ENCODE measurements at places on chromosomes 2 and 18.

DNA sequence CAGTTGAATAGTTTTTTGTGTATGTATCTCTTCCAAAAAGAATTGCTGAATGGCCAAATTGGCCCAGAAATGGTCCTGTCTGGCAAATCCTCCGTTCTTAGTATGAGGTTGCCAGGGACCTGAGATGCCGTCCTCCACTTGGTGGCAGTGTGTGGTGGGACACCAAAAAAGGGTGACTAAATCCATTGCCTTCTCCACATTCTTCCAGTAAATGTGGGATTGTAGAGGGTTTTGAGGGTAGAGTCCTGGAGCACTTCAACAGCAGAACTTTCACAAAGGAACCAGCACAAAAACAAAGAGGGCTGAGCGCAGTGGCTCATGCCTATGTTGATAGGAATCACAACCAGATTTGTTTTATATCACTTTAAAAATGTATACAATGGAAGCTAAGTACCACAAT lies 199.9 kb downstream of the BCL2 start:
- no peak for DNase-seq

DNA sequence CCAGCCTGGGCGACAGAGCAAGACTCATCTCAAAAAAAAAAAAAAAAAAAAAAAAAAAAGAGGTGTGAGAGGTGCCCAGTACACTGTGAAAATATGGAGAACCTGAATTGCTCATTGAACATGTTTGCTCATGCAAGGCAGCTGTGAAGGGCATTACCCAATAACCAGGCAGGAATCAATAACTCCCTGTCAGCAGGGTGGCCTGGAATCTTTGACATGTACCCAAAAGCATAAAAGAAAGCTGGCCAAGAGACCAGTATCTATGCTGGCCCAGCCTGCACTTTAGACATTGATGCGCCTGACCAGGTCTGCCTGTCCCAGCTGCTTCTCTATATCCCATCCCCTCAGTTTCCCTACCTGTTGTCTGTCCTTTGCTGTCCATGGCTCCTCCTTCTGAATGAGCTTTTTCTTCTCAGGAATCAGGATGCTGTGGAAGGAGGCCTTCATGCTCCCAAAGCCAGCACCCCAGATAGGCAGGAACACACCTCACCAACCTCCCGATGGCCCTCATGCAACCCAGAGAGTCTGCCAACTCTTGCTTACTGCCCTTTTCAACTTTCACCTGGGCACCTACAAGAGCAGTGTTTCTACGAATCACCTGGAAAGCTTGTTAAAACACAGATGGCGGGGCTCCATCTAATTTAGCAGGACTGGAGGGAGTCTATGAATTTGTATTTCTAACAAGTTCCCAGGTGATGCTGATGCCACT lies 83.4 kb upstream of the PPP1CB start:
- no peak for DNase-seq

DNA sequence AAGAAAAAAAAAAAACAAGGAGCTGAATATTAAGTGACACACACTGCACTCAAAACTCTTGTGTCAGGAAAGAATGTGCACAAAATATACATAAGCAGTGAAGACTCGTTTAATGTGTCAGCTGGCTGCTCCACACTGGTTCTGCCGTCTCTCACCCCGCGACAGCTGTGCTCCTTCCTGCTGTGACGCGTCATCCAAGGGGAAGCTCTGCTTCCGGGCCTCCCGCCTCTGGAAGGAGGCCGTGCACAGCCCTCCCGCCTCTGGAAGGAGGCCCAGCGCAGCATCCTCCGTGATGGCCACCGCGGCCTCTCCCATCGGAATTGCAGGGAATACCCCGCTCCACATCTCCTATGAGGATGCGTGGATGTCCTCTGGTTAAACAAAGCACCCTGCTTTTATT lies 151.0 kb downstream of the HDAC4 start:
- no peak for DNase-seq

GRCh38 chr2:56613254-56613653 lies 429.5 kb downstream of the CCDC85A start:
- DNase-seq: no peak

- no peak for DNase-seq
These were observed 498.5 kb upstream of the SETBP1 start for GRCh38 chr18:44181951-44182747.

GRCh38 chr2:16729335-16729734 lies 63.7 kb upstream of the CYRIA start:
- no peak for DNase-seq

DNA sequence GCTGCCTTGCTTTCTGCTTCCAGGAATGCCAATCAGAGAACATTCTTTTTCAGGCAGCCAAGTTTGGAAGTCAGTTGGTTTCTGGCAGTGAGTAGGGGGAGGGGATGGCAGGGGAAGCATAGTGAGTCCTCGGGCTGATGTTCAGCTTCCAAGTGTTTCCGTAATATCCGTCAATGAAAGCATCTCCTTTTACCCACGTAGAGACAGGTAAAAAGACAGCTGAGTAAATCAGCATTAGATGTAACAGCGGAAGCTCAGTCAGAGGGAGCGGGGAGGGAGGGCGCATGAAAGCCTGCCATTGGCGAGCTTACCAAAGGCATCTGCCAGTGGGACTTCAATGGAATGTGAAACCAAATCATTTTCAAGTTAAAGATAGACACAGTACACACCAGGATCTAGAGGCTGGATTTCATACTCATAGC lies 117.1 kb upstream of the DTNA start:
- DNase-seq: peak; percentile 48

GRCh38 chr2:80074321-80075070 lies 230.1 kb downstream of the LRRTM1 start:
- DNase-seq: no peak

GRCh38 chr2:124328397-124328796 lies 303.3 kb downstream of the CNTNAP5 start:
- no peak for DNase-seq

GRCh38 chr18:24600076-24600654 lies 139.7 kb downstream of the HRH4 start:
- DNase-seq: peak; percentile 24

- no peak for DNase-seq
These were observed 9.9 kb downstream of the PLEKHM3 start for GRCh38 chr2:208015475-208015874.

- DNase-seq: no peak
These were observed 1.9 kb upstream of the STAT4 start for GRCh38 chr2:191152482-191153240.

DNA sequence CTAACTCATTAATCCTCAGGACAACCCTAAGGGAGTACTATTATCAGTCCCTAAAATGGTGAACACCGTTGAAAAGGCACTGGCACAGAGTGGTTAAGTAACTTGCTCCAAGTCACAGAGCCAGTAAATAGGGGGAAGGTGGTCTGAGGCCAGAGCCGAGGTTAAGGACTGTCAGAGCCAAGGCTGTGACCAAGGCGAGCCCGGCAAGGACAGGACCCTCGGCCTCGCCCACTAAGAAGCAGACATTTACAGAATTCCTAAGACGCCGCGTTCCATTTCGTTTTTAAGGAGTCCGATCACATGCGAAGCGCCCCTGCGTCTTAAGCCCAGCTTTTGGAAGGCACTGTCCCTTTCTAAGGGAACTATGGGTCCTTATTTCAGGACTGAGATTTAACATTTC lies 1.1 kb downstream of the PDIA6 start:
- no peak for DNase-seq

DNA sequence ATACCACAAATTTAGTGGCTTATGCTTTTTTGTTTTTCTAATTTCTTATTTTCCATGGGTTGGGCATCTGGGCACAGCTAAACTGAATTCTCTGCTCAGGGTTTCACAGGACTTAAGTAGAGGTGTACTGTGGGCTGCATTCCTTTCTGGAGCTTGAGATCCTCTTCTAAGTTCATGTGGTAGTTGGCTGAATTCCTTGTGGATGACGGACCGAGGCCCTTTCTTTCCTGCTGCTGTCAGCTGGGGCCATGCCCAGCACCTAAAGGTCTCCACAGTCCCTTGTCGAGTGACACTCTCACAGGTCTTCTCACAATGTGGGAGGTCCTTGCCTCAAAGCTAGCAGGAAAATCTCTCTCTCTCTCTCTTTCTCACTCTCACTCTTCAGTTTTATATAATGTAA lies 433.5 kb upstream of the LRATD1 start:
- DNase-seq: no peak

DNA sequence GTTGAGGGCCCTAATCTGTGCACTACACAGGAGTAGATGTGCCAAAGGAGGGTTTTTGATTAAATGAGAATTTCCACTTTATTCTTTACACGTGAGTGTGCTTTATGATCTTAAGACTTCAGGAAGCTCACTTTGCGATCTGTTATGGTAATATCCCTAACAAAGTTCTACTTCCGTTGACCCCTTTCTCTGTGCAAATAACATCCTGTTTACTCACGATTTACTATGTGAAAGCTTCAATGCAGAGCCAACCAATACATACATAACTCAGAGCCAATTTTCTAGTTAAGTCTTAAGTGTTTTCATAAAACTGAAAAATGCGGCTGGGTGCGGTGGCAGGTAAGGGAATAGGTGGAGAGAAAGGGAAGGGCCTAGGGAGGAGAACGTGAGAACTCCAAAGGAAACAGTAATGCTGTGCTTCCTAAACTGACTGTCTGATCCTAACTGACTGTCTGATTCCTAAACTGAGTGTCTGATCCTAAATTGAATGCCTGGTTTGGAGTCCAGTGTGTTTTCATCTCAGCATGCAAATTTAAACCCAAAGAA lies 87.6 kb downstream of the PLCL1 start:
- DNase-seq: no peak

- no peak for DNase-seq
These were observed 1304.3 kb upstream of the DDX18 start for GRCh38 chr2:116510117-116510671.

DNA sequence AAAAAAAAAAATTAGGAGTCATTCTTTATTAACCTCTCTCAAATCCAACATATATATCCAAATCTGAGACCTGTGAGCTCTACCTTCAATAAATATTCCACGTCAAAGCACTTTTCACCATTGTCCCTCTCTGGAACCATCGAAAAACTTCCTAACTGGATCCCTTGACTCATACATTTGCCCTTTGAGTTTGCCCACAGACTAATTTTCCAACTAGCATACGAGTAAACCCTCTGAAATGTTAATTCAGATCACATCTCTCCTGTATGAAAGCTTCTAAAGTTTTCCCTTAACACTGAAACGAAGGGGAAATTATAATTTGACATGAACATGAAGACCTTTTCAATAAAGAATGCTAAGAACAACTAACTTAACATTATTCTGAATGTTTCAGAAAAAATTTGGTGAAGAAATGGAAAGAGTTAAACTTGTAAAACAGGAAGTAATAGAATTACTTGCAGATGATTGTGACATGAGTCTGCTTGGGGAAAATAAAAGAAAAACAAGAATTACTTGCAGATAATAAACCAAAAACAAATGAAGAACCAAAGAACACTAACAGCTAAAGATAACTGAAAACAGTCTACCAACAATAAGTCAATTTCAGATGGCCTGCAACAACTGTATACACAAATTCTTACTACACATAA lies 110.6 kb downstream of the C2orf74 start:
- peak; percentile 15 for DNase-seq

GRCh38 chr18:57445488-57446319 lies 10.5 kb downstream of the ONECUT2 start:
- DNase-seq: no peak

- no peak for DNase-seq
These were observed 130.9 kb upstream of the RND3 start for GRCh38 chr2:150618245-150618895.

- DNase-seq: no peak
These were observed 50.1 kb upstream of the KCNH7 start for GRCh38 chr2:162888652-162889051.

DNA sequence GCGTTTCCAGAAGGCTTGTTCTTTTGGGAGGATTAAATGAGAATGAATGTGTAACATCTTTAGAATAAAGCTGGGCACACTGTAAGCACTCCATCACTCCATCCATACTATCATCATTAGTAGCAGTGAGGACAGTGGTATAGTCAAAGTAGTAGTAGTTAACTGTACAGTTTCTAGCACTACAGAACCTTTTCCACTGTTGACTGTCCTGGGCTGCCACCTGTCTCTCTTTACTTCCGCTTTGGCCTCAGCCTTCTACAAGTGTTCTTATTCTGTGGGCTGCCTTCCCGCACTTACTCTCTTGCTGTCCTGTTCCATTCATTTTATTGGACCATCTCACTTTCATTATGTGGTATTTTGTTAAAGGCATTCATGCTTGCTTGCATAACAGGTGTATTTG lies 3.3 kb downstream of the SLC9A2 start:
- no peak for DNase-seq

DNA sequence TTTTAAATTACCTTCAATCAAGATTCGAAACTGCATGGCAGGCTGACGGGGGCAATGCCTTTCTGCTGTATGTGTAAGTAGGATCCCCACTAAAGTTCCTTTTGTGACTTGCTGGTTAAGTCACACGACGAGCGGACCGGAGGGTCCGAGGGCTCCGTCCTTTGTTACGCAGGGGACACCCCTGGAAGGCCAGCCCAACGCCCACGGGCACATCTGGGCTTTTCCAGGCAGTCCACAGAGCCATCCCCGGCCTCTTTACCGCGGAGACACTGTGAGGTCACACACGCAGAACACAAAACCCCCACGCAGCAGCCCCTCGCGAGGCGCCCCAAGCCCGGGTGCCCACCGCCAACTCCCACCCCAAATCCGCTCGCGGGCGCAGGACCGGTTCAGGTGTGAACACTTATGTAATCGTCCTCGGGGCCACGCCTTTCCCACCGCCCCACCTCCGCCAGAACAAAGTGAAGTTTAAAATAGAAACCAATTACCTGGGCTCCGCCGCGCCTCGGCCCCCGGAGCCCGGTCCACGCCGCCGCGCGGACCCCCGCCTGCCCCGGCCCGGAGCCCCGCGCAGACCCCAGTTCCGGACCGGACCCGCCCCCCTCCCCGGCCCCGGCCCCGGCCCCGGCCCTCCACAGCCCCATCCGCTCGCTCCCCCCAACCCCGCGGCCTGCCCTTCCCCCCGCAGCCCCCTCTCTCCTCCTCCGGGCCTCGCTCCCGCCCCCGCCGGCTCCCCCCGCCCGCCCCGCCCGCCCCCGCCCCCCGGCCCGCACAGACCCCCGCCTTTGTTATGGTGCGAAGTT lies 4.2 kb downstream of the ZNF516 start:
- no peak for DNase-seq

DNA sequence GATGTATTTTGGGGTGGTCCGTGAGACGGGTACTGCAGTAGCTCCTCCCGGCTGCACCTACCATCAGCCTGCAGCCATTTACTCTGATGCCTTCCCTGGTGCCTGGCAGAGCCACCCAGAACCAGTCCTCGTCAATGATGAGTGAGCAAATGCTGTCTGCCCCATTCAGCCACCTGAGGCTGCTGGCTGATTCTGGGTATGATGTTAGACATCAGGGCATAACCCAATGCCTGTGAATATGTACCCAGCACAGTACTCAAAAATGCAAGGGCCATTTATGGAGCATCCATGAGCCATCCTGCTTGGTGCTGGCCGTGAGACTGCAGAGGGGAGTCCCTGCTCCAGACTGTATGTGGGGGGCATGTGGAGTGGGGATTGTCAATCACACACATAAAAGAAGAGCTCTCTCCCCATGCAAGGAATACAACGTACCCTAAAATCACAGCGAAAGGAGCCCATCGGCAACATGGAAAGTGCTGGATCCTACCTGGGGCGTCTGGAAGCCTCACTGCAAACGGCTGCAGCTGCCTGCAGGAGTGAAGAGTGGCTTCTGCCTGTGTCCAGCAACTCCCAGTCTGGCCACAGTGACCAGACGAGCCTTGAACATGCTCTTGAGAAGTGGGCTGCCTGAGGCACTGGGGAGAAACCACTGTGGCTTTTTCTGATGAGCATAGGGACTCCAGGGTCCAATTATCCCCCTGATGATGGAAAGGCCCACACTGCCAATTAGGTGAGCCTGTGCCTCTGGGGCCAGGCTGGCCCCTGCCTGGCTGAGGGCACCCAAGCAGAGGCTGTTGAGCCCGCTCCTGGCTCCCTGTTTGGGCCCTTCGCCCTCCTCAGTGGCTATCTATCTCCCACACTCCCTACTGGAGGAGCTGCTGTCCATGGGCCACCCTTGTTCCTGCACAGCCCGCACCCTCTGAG lies 2.4 kb upstream of the OR6B2 start:
- DNase-seq: no peak
